ENCODE measurements at places on chromosomes 12 and 14.
A peak's percentile ranks its signal among the peaks of the same experiment; 100 is the strongest.

GRCh38 chr14:24196071-24197055, 1.1 kb upstream of the TM9SF1 start:
- DNase-seq = no peak

DNA sequence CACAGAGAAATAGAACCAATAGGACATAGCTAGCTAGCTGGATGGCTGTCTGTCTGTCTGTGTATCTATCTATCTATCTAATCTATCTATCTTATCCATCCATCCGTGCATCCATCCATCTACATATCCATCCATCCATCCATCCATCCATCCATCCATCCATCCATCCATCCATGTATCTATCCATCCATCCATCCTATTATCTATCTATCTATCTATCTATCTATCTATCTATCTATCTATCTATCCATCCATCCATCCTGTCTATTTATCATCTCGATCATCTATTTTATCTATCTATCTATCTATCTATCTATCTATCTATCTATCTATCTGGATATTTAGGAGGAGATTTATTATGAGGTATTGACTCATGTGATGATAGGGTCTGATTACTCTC, 84.9 kb downstream of the DNAH10 start:
- DNase-seq = no peak

GRCh38 chr14:62103464-62103863, 341.2 kb downstream of the SNAPC1 start:
- DNase-seq = no peak

GRCh38 chr14:65948302-65948701, 535.8 kb downstream of the FUT8 start:
- DNase-seq = no peak

DNA sequence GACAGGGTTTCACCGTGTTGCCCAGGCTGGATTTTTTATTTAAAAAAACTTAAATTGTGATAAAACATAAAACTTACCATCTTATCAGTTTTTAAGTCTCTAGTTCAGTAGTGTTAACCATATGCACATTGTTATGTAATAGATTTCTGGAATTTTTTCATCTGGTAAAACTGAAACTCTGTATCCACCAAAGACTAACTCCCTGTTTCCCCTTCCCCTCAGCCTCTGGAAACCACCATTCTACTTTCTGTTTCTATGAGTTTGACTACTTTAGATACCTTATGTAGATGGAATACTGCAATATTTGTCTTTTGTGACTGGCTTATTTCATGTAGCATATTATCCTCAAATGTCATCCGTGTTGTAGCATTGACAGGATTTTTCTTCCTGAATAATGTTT, 12.8 kb upstream of the PLEKHG3 start:
- no peak for DNase-seq

GRCh38 chr12:29711381-29711780, 72.4 kb downstream of the TMTC1 start:
- DNase-seq = no peak

DNA sequence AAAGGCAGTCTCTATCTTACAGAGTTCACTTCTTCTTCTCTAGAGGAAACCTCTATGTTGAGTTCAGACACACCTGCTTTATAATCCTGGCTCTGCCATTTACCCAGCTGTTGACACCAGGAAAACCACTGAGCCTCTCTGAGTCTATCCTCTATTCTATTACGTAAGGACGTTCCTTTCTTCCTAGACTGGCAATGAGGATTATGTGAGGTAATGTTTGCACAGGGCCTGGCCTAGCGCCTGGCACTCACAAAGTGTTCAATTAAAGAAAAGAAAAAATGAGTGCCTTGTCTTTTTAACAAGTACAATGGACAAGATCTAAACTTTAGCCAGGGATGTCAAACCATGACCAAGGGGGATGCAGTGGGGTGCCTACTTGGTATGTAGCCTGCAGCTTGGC, 641.9 kb upstream of the TBX3 start:
- DNase-seq = no peak

- peak; percentile 40 for DNase-seq
Measured at GRCh38 chr12:52884526-52885293, 20.2 kb downstream of the KRT8 start.

- DNase-seq = no peak
Measured at GRCh38 chr12:42779186-42779859, 189.8 kb upstream of the PRICKLE1 start.

- DNase-seq = no peak
Measured at GRCh38 chr12:42235426-42235825, 2.6 kb downstream of the YAF2 start.

- DNase-seq = no peak
Measured at GRCh38 chr12:11853126-11853525, 203.7 kb downstream of the ETV6 start.

DNA sequence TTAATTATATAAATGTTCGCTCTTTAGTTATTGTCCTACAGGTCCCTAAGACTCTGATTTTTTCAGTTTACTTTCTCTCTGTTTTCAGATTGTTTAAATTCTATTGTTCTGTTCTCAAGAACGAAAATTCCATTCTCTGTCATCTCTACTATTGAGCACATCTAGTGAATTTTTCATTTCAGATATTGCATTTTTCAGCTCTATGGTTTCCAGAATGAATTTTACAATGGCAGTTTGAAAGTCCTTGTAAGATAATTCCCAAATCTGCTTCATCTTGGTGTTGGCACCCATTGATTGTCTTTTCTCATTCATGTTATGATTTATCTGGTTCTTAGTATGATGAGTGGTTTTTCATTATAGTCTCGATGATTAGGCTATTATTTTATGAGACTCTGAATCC, 519.6 kb upstream of the LRFN5 start:
- DNase-seq = no peak

DNA sequence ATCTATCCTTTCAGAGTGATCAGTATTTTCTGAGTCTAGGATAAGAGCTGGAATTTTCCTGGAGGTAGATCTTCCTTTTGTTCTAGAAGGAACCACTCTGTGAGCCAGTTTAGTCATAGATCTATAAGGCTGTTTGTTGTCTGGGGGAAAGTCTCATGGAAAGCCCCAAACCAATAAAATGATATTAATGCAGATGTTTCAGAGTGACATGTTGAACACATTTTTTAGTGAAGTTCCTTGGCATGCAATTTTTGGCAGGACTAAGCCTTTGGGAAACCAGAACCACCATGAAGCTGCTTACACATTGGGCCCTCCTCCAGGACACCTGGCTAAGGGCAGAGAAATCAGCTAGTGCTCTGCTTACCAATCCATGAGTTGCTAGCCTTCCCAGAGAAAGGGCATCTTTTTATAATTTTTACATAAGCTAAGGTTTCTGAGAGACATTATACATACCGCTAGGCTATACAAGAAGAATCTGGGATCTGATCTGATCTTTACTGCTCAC, 101.5 kb upstream of the PCED1B start:
- DNase-seq = no peak

GRCh38 chr14:68794130-68794850, 1.4 kb upstream of the ZFP36L1 start:
- DNase-seq = peak; percentile 83

DNA sequence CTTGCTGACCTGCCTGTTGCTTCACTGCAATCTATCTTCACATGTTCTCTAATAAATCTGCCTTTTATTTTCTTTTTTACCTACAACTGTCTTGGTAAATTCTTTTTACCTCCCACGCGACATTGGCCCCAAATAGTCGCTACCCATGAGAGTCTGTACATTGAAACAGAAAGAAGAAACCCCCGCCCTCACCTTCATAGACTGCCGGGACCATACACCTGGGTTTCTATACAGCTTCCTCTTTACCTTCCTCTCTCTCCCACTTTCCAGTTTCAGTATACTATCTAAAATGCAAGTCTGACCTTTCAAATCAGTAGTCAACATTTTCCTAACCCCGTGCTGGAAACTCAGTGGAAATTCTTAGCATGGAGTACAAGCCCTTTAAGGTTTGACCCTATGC, 4.8 kb downstream of the SLC8A3 start:
- no peak for DNase-seq

GRCh38 chr14:20719777-20720176, 25.9 kb upstream of the EDDM3A start:
- DNase-seq = no peak

- DNase-seq = no peak
Measured at GRCh38 chr14:36771028-36771640, 109.5 kb downstream of the PAX9 start.

DNA sequence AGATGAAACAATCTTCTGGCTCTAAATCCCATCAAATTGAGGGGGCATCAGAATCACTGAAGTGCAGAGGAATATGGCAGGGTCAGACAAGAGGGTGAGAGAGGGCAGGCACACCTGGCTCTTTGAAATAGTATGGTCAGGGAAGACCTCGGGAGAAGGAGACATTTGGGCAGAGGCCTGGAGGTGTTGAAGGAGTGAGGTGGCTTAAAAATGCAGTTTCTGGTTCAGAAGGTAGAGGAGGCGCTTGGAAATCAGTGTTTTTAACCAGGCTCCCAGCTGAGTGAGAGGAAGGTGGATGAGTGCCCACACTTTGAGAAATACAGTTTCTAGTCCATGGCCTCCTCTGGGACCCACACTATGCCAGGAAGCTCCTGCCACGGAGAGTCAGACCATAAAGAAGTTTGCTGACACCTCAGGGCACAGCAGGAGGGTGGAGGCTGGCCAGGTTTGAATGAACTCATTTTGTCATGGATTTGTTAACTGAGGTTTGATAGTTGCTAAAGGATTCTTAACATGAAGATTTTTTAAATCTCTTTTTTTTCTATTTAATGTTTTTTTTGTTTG, 20.1 kb downstream of the NID2 start:
- DNase-seq = no peak

DNA sequence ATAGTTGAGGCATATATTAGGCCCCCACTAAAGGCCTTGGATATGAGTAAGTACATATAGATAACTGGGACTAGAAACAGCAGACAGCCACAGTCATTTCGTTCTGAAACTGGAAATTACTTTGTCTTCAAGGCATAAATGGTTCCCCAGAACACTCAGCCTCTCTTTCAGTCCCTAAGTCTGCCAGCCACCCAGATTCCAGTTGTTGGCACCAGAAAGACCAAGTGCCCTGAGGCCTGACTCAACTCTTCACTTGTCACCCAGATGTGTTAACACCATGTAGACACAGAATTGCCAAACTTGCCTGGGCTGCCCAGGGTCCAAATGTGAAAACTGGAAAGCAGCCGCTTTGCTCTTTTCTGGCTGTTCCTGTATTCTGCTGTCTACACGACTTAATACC, 3.0 kb upstream of the LGALS3 start:
- no peak for DNase-seq

DNA sequence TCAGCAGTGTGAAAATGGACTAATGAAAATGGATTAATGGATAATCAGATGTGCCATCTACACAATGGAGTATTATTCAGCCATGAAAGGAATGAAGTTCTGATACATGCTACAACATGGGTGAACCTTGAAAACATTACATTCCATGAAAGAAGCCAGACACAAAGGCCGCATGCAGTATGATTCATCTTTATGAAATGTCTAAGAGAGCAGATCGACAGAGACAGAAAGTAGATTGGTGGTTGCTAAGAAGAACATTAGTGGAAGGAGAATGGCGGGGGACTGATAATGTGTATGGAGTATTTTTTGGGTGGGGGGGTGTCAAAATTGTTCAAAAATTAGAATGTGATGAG, 47.3 kb downstream of the PRKAB1 start:
- no peak for DNase-seq

- no peak for DNase-seq
Measured at GRCh38 chr12:109087250-109087649, 6.0 kb downstream of the ALKBH2 start.

DNA sequence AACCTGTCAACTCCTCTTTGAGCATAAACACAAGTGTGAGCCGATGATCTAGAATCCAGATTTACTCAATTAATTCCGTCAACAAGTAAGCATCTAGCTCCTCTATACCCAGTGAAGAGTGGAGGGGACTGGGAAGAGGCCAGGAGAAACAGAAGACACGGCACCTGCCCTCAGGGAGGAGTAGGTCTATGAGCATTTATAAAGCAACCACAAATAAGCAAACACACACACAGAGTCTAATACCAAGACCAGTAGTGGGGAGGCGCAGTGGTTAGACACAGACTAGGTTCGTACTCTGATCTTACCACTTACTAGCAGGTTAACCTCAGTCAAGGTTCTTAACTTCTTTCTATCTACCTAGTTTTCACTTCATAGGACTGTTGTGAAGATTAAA, 5.9 kb upstream of the FOXN3 start:
- no peak for DNase-seq

GRCh38 chr12:49342066-49342913, 4.4 kb upstream of the DNAJC22 start:
- DNase-seq = no peak

- no peak for DNase-seq
Measured at GRCh38 chr14:39827901-39828655, 395.8 kb upstream of the FBXO33 start.

GRCh38 chr12:108634341-108634751, 652 bp upstream of the SELPLG start:
- DNase-seq = no peak

- DNase-seq = no peak
Measured at GRCh38 chr12:83826112-83826511, 1086.5 kb downstream of the SLC6A15 start.

DNA sequence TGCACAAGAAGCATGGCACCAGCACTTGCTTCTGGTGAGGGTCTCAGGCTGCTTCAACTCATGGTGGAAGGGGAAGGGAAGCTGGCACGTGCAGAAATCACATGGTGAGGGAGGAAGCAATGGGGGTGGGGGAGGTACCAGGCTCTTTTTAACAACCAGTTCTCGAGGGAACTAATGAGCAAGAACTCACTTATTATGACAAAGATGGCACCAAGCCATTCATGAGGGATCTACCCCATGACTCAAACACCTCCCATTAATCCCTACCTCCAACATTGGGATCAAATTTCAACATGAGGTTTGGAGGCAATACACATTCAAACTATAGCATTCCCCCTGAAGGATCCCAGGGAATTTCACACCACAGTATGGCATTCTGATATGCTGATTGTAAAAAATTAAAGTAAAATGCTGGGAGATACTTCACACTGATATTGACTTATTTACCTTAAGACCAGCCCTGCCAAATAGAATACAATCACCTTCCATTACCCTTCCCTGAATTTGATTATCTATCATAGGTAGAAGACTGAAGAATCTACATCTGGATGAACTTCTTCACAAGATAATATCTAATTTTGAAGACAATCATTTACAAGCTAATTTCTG, 201.7 kb upstream of the PLXNC1 start:
- DNase-seq = no peak

DNA sequence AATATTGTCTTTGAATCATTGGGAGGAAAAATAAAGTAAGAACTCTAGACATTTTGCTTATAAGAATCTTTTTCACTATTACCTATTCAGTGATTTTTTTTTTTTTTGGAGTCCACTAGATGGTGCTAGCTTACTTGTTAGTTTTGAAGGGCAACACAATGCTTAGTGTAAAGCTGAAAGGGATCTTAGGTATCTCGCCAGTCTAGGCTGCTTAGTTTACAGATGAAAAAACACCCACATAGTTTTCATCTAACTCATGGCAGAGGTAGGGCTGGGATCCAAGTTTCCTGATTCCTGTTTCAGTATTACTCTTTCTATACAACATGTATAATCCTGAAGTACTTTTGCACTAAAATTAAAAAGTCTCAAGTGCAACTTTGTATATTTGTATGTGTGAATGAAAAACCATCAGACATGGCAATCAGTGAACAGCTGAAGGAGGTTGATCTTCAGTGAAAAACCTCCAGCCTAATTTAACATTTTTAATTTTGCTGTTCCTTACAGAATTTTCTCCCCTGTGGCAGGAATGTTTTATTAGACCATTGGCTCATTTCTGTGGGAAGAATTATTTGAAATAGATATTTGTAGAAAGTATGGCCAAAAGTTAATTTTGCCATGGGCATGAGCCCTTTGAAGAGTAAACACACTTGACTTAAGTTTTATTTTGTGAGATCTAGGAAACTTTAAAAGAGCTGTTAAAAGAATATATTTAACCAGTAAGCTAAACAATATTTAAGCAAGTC, 40.7 kb downstream of the LRRIQ1 start:
- no peak for DNase-seq

Measured in stimulated activated CD8-positive, alpha-beta memory T cell treated with anti-CD3 and anti-CD28 coated beads, Interleukin-15, amount 100 ng/mL, for 4 hours (primary cell).